ENCODE measurements at places on chromosomes 5 and 9.

- no peak for DNase-seq
Observed at GRCh38 chr5:109335114-109335513, 74.7 kb downstream of the PJA2 start.

DNA sequence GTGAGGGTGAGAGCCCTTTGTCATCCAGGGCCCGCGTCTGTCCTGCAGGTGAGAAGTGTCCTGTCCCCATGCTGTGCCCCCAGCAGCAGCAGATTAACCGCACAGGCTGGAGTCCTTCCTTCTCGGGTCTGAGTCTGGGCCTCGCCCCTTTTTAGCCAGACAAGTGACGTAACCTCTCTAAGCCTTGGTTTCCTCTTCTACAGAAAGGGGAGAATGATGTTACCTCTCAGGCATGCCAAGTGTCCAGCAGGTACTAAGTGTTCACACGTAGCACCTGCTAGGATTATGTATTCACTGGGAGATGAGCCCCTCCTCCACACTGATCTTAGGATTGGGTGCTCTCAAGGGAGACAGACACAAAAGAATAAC is 6.9 kb downstream of the NEURL1B start:
- DNase-seq, result no peak

GRCh38 chr5:174911118-174911517 is 186.7 kb downstream of the MSX2 start:
- no peak for DNase-seq

DNA sequence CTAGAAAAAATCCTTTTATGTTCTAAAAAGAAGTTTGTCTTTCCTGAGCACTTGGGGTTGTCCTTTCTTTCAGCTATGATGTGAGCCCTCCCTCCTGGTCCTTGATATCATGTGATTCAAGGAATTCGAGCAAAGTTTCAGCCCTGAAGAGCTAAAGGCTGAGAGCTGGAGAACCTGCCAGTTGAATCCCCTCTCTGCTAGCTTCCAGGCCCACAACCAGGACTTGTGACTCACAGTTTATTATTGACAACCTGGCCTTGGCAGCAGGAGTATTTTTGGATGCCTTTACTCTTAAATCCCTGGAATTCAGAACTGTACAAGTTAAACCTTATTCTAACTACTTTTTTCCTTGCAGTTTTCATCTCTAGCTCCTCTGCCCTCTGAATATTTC is 182.8 kb downstream of the SPOCK1 start:
- no peak for DNase-seq

DNA sequence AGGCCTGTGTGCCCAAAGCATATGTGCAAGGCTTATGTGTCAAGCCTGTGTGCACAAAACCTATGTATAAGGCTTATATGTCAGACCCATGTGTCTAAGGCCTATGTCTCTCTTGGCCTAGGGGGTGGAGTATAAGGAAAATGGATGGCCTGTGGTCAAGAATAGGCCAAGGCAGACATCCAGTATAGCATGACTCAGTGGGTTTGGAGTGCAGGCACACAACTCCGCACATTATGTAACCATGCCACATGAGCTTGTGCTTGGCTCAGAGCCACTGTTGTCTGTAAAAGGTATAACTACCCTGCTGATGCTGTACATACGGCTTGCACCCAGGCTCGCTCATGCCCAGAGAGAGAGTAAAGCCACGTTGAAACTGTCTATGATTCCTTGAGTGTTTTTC is 626.4 kb upstream of the NUDT12 start:
- no peak for DNase-seq

DNA sequence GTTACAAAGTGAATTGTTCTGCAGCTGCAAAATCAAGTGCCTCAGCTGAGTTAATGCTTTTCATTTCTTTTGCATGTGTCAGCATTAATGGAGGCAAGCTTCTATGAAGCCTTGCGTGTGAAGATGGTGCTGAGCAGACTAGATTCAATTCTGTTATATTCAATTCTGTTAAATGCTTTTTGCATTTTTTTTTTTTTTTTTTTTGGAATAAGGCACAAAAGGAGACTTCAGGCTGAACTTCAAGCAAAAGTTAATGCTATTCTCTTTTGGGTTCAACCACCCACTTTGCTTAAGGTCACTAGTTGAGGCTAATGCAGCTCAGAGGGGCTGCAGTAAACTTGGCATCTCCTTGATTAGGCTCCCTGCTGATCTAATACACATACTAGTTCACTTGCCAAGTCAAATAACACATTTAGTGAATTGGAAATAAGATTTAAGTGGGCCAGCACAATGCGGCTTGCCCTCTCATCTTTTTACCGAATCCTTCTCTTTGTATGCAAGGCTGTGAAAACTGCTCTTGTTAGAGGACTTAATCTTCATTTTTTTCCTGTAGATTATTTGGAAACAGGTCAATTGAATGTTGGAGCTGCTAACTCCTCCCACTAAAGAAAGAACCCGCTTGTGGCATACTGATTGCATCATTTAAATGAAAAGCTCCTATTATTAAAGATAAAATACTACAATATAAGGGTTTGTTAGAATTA is 1020.2 kb downstream of the NR2F1-AS1 start:
- no peak for DNase-seq

DNA sequence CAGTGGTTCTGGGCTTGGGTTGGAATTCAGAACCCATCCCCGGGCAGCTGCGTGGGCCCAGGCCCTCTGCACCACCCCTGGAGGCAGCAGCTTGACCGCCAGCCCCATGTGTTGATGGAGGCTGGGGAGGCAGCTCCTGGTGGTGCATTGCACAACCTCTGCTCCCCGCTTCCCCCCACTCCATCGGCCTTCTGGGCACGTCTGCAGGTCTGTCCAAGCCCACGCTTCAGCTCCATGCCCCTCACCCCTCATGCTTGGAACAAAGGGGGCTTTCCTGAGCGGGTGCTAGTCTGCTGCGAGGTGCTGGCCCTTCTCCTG is 1.4 kb downstream of the NCS1 start:
- DNase-seq, result no peak

DNA sequence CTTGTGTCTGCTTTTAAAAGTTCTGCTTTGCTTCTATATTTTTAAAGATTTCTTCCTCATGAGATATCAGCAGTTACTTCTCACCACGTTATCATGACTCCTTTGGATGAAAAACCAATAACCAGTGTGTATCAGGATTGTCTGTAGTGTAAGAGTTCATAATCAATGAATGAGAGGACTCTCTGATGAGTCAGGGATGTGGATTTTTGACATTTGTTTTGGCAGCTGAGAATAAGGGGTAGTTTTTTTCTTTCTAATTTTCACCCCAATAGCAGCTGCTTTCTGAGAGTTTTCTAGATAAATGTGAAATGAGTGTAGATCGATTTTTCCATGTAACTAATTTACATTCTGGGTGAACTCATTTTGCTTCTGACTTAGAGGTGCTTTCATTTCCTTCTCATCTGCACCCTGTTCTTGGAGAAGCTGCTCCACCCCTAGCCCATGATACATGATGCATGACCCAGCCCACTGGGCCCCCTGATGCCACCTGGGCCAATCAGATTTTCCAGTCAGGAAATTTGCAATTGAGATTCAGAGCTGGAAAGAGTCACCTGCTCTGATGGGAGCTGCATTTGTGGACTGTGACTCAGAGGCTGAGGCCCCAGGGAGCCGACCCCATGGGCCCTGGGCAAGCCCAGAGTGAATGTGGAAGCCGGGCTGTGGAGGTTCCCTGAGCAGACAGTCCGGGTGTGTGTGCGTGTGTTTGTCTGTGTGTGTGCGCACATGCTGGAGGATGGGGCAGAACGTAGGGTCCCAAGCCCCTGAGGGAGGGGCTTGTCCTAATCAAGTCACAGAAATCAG is 159.3 kb downstream of the RGS3 start:
- no peak for DNase-seq

- peak; percentile 97 for DNase-seq
Observed at GRCh38 chr9:117224695-117225094, 190.2 kb downstream of the ASTN2 start.

DNA sequence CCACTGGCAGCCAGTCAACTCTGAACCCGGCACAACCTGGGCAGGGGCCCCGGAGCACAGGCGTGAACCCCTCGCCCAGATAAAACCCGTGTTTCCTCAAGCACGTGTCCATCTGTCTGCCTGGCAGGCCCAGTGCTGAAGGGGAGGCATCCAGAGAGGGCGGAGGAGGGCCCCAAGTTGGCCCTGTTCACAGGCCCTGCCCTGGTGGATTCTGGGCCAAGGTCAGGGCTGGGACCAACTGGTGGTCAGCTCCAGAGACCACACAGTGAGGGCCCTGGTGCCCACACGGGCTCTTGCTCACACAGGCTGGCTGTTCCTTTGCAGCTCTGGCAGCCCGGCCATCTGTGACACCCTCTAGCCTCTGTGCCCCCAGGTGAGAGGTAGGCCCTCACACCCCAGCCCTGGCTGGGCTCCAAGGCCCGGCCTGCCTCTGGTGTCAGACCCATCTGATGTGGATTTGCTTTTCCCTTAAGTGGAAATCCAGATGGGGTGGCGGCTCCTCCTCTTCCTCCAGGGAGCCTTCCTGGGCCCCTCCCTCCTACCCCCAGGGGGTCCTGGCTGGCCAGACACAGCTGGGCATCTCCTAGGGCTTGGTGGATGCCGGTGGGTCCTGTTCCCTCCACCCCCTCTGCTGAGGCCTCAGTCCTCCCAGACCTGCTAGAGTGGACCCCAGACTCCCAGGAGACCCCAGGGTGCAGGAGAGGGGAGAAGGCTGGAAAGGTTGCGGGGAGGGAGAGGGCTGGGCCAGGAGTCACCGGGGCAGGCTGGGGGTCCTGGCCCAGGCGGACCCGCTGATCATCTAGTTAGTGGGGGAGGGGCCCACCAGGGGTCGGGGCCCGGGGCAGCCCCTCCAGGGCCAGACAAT is 525 bp upstream of the STPG3 start:
- peak; percentile 51 for DNase-seq

GRCh38 chr9:20651939-20652338 is 29.6 kb upstream of the MLLT3 start:
- DNase-seq, result no peak

GRCh38 chr5:174327317-174327864 is 281.9 kb downstream of the NSG2 start:
- DNase-seq, result no peak

DNA sequence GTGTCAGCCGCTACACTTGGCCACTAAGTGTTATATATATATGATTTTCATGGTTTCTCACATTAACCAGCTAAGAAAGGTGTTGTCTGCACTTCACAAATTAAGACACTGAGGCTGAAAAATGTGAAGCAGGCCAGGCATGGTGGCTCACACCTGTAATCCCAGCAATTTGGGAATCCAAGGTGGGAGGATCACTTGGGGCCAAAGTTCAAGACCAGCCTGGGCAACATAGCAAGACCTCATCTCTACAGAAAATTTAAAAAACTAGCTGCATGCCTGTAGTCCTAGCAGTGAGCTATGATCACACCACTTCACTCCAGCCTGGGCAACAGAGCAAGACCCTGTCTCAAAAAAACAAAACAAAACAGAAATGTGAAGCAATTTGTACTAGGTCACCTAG is 1.8 kb downstream of the COQ4 start:
- DNase-seq, result no peak

DNA sequence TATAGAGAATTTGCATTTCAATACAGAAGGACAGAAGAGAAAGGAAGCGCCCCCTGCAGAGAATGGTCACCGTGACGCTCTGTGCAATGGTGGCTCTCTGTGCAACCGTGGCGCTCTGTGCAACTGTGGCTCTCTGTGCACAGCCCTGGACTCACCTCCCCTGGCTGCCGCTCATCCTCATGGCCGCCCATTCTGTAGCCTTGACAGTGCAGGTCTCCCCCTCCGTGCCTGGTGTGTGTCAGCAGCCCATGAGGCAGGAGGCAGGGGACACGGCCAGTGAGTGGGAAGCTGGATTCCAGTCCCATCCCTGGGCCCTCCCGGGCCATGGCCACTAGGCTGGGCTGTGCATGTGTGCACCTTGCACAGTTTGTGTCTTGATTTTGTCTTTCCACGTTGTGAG is 12.0 kb downstream of the EXOC3 start:
- no peak for DNase-seq

GRCh38 chr5:53030893-53031292 is 41.7 kb downstream of the ITGA2 start:
- DNase-seq, result no peak

GRCh38 chr5:41510176-41510831 is at the start of gene PLCXD3:
PLCXD3 (minus strand) TSS chr5:41510601; CDS start chr5:41510526, 75 bp downstream.
- no peak for DNase-seq

GRCh38 chr5:139664086-139664693 is 16.0 kb downstream of the CXXC5 start:
- no peak for DNase-seq

DNA sequence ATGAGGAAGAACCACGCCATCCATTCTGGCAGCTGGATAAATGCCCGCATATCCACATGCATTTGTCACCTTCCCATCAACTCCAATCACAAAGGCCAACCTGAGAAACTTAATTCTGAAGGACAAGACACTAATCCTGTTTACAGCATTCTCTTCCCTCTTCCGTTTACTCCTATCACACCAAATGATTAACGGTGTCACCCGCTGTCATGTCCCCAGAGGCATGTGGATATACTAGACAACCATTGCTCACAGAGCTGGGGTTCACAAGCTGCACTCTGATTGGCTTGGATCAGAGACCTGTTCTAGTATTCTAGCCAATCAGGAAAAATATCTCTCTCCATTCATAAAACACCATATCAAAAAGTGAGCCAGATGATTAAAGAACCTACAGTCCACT is 3.6 kb downstream of the MACROH2A1 start:
- DNase-seq, result no peak

GRCh38 chr5:175800656-175801081 is 70.7 kb upstream of the CPLX2 start:
- peak; percentile 58 for DNase-seq

DNA sequence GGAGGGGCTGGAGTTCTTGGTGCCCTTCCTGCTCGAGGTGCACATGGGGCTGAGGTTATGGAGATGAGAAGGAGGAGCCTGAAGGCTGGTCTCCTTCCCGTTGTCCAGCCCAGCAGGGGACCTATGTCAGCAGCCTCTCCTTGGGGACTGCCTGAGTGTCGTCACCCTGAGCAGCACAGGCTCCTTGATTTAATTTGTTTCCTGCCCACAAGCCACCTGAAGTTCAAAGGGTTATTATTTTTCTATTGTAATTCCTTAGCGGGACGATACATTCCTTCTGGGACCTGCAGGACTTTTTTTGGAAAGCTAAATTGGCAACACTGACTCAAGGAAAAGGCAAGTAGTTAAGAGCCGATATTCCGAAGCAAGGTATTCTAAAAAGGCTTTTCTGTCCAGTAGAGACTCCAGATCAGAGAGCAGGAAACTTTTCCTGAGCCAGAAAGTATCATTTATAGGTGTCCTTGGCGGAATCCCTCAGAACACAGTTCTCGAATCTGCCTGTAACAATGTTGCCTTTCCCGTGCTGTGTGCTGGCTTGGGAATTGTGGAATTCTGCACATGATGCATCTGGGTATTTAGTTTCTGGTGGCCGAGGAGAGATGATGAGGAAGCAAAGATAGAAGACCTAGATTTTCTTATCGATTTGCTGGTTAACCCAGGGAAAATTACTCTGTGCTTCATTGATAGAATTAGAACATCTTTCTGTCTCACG is 55.4 kb downstream of the ARHGAP26 start:
- no peak for DNase-seq

All from NCI-H524 treated with DMSO at 0.1 percent for 48 hours (cell line).